ENCODE measurements at places on chromosomes 7 and 10.

GRCh38 chr10:126250045-126250444, 138.2 kb downstream of the ADAM12 start:
- no peak for DNase-seq

- DNase-seq: no peak
Observed at GRCh38 chr7:18780266-18780665, 284.7 kb downstream of the HDAC9 start.

GRCh38 chr10:65394502-65395297, 1531.1 kb upstream of the LRRTM3 start:
- DNase-seq: no peak

DNA sequence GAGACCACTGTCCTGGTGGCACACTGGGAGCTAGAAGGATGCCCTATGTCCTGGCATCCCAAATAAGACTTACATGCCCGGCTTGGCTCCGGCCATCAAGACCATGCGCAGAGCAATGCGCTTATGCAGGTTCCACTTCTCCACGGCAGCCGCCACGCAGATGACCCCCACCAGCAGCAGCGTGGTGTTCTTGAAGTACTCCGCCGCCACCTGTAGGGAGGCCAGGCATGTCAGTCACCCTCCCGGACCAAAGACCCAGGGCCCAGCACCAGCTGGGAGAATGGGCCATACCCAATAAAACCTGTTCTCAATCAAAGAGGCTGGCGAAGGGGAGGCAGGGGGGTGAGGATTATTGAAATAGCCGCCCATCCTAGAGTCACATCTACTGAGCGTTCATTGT, 19.9 kb downstream of the SLC13A4 start:
- no peak for DNase-seq

GRCh38 chr10:108465871-108466641, 1301.5 kb upstream of the SORCS1 start:
- DNase-seq: peak; percentile 27

- no peak for DNase-seq
Observed at GRCh38 chr10:127937069-127937468, 30.2 kb downstream of the PTPRE start.
